ENCODE measurements at places on chromosomes 2 and 18.

DNA sequence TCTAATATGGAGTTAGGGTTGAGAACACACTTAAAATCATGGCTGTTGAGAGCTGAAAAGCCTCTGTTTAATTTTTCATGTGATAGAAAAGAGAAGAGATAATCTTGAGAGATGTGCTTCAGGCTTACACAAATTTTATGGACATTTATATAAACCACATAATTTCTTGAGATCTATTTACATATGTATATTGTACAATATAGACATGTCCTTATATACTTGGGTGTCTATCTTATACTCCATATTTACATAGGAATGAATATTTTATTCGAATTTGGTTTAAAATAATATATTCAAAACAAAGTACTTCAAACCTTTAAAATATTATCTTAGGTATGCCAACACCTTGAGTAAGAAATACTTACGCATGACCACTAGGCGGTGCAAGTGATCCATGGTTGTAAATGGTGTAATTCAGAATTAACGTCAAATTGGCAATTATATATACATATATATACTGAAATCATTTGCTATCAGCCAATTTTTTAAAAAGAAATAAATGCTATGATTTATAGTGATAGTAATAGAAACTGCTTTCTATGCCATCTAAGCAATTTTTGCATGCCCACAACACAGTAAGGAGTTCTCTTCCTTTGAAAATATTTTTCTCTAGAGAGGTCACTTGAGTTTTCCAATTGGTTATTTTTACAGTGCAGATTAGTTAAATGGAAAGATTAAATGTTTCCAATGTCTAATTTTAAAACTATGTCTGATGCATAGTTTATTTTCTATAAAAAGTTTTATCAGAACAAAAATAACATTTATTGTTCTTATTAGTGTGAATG lies 37.6 kb upstream of the SPAG16 start:
- DNase-seq = no peak

GRCh38 chr2:68698567-68699377 lies 35.8 kb upstream of the ARHGAP25 start:
- no peak for DNase-seq

DNA sequence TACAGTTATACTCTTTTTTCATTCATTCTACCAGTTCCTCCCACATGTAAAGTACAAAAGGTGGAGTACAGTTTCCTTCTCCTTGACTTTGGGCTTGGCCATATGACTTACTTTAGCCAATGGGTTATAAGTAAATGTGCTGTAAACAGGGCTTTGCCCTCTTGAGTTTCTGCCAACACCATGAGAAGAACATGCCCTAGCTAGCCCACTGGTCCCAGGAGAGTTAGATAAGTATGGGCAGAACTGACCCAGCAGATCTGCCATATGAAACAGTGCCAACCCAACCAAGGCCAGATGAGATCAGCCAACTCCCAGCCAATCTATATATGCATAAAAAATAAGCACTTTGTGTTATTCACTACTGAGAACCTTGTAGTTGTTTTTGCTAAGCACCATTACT lies 25.5 kb downstream of the ZC3H8 start:
- no peak for DNase-seq

DNA sequence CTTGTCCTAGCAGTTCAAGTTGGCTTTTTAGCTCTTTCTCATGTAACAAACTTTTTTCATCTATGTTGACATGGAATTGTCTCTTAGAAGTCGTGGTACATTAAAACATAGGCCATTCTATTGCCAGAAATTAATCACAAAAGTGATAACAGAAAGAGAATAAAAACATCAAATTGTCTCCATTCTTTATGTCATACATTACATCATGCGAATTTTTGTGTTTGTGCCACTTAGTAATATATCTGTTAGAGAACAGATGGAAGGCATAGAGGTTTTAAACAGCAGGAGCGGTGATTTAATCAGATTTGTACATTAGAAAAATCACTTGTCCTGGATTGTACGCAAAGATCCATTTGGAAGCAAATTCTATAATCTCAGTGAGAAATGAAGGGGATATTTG lies 136.5 kb upstream of the CDH20 start:
- DNase-seq = no peak

DNA sequence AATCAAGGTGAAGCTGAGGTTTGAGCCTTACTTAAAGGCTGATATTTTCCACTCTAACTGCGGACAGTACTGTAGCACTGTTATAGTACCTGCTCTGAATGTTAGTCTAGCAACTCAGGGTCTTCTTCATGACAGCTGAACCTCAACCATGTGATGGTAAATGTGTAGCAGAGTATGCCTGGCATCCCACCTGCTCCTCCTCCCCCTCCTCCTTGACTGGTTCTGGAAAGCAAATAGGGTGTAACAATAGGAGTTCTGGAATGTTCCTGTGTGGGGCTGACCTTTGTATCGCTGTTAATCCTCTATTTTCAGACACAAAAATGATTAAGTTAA lies 447 bp upstream of the CCL20 start:
- no peak for DNase-seq

DNA sequence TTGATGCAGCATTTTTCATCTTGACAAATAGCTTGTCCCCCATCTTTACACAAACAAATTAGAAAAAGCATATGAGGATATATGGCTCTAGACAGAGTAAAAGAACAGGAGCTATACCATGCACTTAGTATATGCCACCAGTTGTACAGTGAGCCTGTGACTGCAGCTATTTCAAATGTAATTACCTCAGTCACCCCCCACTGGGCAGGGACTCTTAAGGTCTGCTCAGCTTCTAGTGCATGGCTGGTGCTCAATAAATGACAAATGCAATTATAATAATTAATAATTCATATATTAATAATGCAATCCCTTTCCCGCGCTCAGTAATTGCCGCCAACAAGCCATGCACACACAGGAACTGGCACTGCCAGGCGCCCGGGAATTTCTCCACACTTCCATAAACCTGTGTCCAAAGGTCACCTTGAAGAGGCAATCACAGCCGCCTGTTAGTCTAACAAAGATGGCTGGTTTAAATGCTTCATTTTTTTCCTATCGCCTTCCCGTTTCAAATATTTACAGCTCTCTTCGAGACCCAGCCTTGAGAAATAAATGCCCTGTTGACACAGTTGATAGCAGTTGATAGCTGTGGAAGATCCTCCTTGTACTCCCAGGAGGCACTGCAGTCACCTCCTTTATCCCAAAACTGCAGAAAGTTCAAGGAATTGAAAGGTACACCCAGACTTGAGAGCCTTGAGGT lies 156.6 kb downstream of the INO80D start:
- DNase-seq = no peak

DNA sequence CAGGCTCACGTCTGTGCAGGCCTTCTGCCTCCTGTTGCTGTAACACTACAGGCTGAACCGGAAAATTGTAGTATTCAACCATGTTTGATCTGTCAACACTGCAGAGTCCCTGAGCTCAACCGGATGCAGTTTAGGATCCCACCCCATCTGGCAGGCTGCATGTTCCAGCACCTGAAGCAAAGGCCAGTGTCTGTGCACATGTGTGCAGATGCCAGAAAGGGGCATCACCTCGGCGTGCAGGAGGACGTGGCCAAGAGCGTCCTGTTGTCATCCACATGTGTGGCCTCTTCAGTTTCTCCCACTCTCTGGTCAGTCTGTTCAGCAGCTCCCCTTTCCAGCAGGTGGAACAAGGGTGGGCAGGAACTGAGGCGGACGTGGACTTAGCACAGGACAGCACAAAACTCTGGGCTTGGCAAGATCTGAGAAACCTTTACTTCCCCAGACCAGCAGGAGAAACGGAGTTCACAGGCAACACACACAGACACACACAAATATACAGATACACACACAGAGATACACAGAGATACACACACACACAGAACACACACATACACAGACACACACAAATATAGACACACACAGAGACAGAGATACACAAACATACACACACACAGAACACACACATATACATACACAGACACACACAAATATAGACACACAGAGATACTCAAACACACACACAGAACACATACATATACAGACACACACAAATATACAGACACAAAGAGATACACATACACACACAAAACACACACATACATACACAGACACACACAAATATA lies 111.3 kb downstream of the NDUFA10 start:
- no peak for DNase-seq

GRCh38 chr2:229261599-229261998 lies 9.5 kb downstream of the PID1 start:
- DNase-seq = no peak

DNA sequence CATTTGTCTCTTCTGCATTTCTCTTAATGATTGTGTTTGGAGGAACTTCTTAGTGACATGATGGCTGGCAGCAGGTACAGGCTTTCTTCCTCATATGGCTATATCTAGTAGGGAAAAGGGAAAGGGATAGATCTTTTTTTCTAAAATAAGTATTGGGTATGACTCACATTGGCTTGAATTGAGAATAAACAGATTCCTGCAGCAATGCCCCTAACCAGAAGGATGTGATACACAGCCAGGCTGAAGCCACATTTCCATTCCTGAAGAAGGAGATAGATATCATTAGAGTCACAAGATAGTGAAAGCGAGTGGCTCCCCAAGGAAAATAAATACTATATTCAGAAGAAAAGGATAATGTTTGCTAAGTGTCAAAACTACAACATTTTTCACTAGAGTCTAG lies 61.1 kb downstream of the VWC2L start:
- DNase-seq = no peak

GRCh38 chr2:142416996-142417395 lies 286.2 kb upstream of the LRP1B start:
- DNase-seq = no peak

DNA sequence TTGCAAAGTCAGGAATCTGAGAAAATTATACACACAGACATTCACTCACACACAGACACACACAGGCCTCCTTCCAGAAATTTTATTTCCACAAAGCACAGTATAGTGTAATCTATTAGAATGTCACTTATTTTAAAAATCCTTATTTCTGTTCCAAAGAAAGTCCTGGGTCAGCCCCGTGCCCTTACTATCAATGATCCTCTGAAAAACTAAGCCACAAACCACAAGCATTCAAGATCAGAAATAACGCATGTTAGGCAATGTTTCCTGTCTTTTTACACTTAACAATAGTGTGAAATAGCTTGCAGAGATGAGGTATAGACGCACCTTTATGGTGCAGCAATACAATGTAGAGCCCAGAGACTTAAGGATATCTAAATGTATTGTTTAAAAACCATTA lies 25.8 kb downstream of the TBC1D8 start:
- DNase-seq = no peak

- DNase-seq = no peak
These were observed 132.6 kb downstream of the AFF3 start for GRCh38 chr2:100009743-100010142.

- DNase-seq = no peak
These were observed 38.1 kb downstream of the RHOB start for GRCh38 chr2:20484810-20485611.
